ENCODE measurements at places on chromosomes 2 and 18. TPM values are rescaled to one million over a fixed set of nuclear protein-coding genes. Genes with fewer than 3 reads are reported as not detected.

The GALR1 gene
- not detected for total RNA-seq

The XDH gene
- 1.0 TPM for total RNA-seq

The C2orf80 gene
- not detected for total RNA-seq

The CSRNP3 gene
- total RNA-seq, result 14.6 TPM

The NR4A2 gene
- total RNA-seq, result 3.9 TPM

The LHCGR gene
- not detected for total RNA-seq

The ASB18 gene
- not detected for total RNA-seq

The IL1B gene
- not detected for total RNA-seq

The VPS4B gene
- total RNA-seq, result 43.1 TPM

GRCh38 chr18:59851784-59852399, 47.9 kb upstream of the PMAIP1 start:
- no peaks in the 10 kb centered on the region for H3K4me1 ChIP-seq
- H3K4me3 ChIP-seq, result no peak overlapping the region
- H3K27me3 ChIP-seq, result no peaks in the 10 kb centered on the region

DNA sequence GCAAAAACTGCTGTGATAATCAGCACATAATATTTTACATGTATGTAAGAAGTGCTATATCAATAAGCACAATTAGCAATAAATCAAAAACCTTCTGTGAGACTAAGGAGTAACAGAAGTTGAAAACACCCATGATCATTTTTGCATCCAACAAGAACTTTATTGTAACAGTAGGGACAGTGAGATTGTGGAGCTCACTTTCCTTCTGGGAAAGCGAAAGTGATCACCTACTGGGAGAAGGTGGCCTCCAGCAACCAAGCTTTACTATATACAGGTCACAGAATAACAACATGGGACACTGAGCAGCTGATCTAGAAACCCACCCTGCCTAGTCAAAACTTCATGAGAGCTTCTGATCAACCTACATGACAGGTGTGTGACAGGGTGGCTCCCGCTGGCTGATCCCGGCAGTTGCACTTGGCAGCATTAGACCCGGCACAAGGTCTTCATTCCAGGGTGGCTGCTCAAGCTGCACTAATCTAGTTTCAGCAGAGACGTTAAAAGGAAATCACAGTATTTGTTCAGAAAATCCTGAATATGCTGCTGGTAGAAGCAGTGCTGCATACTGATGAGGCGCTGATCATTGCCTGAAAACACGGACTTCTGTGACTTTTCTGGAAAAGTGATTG, 63.5 kb upstream of the ARL5A start:
- H3K4me3 ChIP-seq, result no peak overlapping the region
- peak overlapping the region; percentile 74 for H3K27ac ChIP-seq
- H3K36me3 ChIP-seq, result no peaks in the 10 kb centered on the region
- H3K27me3 ChIP-seq, result peaks cover 2% of the 10 kb centered on the region
- peaks cover 14% of the 10 kb centered on the region for H3K4me1 ChIP-seq

DNA sequence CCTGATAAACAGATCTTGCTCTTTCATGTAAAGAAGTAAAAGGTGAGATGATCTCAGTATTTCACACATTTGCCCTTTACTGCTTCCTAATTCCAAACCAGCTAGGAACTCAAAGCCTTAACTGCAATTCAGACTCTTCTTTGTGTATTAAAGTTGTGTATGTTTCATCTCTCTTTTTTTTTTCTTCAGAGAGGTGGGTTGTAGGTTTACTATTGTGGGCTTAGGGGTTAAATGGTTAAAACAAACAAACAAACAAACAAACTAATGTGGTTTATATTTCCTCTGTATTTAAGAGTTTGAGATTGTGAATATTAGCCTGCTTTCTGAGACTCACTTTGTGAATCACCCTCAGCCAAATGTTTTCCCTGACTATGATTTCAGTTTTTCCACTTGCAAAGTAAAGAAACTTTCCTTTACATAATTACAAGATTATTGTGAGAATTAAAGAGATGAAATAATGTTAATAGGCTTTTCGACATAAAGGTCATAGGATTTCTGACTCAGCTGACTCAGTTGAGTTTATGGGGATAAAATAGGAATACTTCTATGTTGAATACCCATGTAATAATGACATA, 2.8 kb downstream of the GULP1 start:
- peaks cover 15% of the 10 kb centered on the region for H3K27me3 ChIP-seq
- peak overlapping the region; percentile 94 for H3K27ac ChIP-seq
- peaks cover 25% of the 10 kb centered on the region for H3K4me1 ChIP-seq
- H3K4me3 ChIP-seq, result peak overlapping the region; percentile 98
- DNase-seq, result no peak
- peaks cover 4% of the 10 kb centered on the region for H3K36me3 ChIP-seq

GRCh38 chr18:35084494-35085449, 43.6 kb downstream of the MAPRE2 start:
- no peak overlapping the region for H3K4me3 ChIP-seq
- H3K27me3 ChIP-seq, result no peaks in the 10 kb centered on the region
- no peaks in the 10 kb centered on the region for H3K36me3 ChIP-seq
- no peak for DNase-seq
- H3K27ac ChIP-seq, result no peak overlapping the region

- peaks cover 12% of the 10 kb centered on the region for H3K4me1 ChIP-seq
- no peak for DNase-seq
- H3K27me3 ChIP-seq, result peaks cover 5% of the 10 kb centered on the region
- H3K4me3 ChIP-seq, result no peak overlapping the region
- peaks cover 17% of the 10 kb centered on the region for H3K36me3 ChIP-seq
These were observed 41.8 kb upstream of the SH3RF3 start for GRCh38 chr2:109087055-109087663.

- H3K4me3 ChIP-seq, result no peak overlapping the region
- no peak for DNase-seq
- H3K36me3 ChIP-seq, result no peaks in the 10 kb centered on the region
- H3K4me1 ChIP-seq, result no peaks in the 10 kb centered on the region
- H3K27me3 ChIP-seq, result peaks cover 1% of the 10 kb centered on the region
- H3K27ac ChIP-seq, result no peak overlapping the region
These were observed 17.4 kb downstream of the FARP2 start for GRCh38 chr2:241373446-241373845.

- H3K27me3 ChIP-seq, result peaks cover 2% of the 10 kb centered on the region
- H3K4me1 ChIP-seq, result peaks cover 5% of the 10 kb centered on the region
- H3K27ac ChIP-seq, result no peak overlapping the region
- H3K4me3 ChIP-seq, result no peak overlapping the region
These were observed 551.1 kb downstream of the TNS1 start for GRCh38 chr2:217451666-217452065.

- no peaks in the 10 kb centered on the region for H3K4me1 ChIP-seq
- H3K4me3 ChIP-seq, result no peak overlapping the region
- H3K27ac ChIP-seq, result no peak overlapping the region
- DNase-seq, result no peak
- H3K27me3 ChIP-seq, result peaks cover 12% of the 10 kb centered on the region
- H3K36me3 ChIP-seq, result no peaks in the 10 kb centered on the region
These were observed 57.2 kb downstream of the HS6ST1 start for GRCh38 chr2:128261245-128262128.

- H3K4me3 ChIP-seq, result no peak overlapping the region
- no peak overlapping the region for H3K27ac ChIP-seq
- no peaks in the 10 kb centered on the region for H3K36me3 ChIP-seq
These were observed 13.1 kb upstream of the CRACDL start for GRCh38 chr2:98948956-98949739.

GRCh38 chr2:240231838-240232244, 91.4 kb upstream of the OTOS start:
- H3K4me3 ChIP-seq, result no peak overlapping the region
- no peak for DNase-seq
- peaks cover 22% of the 10 kb centered on the region for H3K27me3 ChIP-seq
- no peaks in the 10 kb centered on the region for H3K4me1 ChIP-seq
- no peaks in the 10 kb centered on the region for H3K36me3 ChIP-seq

GRCh38 chr18:7926526-7926925, 359.4 kb downstream of the PTPRM start:
- peaks cover 7% of the 10 kb centered on the region for H3K36me3 ChIP-seq
- H3K4me3 ChIP-seq, result no peak overlapping the region
- H3K27me3 ChIP-seq, result peaks cover 11% of the 10 kb centered on the region
- peaks cover 33% of the 10 kb centered on the region for H3K4me1 ChIP-seq
- peak; percentile 26 for DNase-seq
- H3K27ac ChIP-seq, result no peak overlapping the region

Data from endothelial cell (in vitro differentiated cells).